Stimulated activated naive B cell treated with anti-CD40 and anti-IgM and Interleukin-4, amounts not matched to agents 10 μg/mL and 1 μg/mL and 100 μg/mL, for 72 hours (primary cell): ENCODE measurements at places on chromosomes 7 and 10.

- DNase-seq, result no peak
Observed at GRCh38 chr7:44062180-44062902, 3.0 kb downstream of the PGAM2 start.

- DNase-seq, result no peak
Observed at GRCh38 chr7:29483219-29484104, 80.2 kb upstream of the PRR15 start.

GRCh38 chr7:35015346-35015859 lies 21.9 kb downstream of the DPY19L1 start:
- DNase-seq, result no peak

- no peak for DNase-seq
Observed at GRCh38 chr10:82910301-82910700, 1035.3 kb downstream of the NRG3 start.

DNA sequence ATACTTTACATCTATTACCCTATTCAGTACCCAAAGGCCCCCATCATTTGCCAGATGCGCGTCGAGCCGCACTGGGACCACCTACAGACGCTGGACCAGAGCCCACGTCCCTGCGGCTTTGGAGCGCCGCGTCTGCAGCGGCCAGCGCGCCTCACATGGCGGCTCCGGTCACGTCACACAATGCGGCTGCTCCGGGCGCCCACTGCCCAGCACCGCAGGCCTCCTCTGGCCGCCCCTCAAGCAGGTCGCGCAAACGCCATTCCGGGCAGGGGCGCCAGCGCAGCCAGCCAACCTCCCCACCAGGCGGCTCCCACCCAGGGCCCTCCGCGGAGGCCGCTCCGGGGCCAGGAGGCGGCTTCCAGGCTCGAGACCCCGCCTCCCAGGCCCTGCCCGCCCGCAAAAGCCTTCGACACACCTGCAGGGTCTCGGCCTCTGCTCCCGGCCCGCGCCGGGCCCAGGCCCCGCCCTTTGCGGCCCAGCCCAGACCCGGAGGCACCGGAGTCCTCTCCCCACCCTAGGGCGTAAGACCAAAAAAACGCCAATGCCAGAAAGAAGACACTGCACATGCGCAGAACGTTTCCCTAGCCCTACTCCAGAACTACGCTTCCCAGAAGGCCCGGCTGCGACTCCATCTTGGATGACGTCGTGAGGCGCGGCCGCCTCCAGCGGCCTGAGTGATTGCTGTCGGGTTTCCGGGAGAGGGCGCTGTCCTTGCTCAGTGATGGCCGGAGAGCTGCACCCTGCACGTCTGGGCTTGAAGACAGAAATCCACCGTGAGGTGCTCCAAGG lies at the start of gene ZNF25:
TSS of gene ZNF25 (minus strand) at position 557 of the 789 bp plus-strand sequence. CDS start 4,925 bp downstream, outside the sequence.
- DNase-seq, result peak; percentile 98

DNA sequence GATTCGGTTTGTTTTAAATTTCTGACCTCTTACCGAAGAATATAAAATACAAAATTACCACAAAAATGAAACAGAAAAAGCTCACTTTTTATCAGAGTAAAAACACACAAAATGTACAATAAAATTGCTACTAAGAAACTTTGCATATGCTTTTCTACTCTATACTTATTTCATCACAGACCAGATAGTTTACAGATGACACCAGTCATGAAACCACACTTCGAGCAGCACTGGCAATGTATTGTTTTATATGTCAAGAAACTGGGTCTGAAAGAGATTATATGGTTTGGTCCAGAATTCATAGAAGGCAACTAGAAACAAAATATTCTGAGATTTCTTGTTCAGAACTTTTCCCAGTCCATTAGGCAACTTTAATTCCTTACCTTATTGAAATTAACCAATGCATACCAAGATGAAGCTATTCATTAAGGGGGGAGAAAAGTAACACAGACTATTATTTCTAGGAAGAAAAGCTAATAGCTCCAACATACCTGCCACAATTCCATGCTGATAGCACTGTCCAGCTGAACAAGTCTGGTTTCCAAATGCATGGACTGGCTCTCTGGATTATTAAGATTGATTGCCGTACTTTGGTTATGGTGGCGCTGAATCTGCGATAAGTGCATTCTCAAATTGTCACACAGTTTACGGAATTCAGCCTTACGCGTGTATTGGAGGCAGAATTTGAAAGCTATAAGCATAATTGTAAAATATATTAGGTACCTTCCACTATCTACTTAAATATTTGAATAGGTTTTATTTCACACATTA lies 10.0 kb downstream of the EIF3A start:
- DNase-seq, result no peak

GRCh38 chr7:99498546-99498944 lies 1.5 kb downstream of the ZNF394 start:
- DNase-seq, result no peak

DNA sequence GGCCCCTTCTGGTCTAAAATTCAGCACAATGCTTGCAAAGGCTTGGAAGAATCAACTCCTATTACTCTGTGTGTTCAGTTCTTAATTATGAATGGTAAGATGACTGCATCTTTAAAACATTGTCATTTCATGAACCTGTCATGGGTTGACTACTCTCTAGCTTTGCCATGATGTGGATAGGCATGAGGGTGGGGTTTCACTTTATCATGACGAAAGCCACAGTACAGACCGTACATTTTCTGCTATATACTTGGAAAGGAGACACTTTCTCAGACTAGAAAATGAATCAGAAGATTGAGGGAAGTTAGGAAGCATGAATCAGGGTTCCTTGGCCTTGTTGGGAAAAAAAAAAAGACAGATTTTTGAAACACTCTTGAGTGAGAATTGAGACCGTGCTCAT lies 19.7 kb upstream of the MSRB2 start:
- no peak for DNase-seq

- peak; percentile 59 for DNase-seq
Observed at GRCh38 chr10:2700626-2701305, 366.6 kb upstream of the PFKP start.

GRCh38 chr10:8726084-8726778 lies 671.7 kb downstream of the GATA3 start:
- no peak for DNase-seq

DNA sequence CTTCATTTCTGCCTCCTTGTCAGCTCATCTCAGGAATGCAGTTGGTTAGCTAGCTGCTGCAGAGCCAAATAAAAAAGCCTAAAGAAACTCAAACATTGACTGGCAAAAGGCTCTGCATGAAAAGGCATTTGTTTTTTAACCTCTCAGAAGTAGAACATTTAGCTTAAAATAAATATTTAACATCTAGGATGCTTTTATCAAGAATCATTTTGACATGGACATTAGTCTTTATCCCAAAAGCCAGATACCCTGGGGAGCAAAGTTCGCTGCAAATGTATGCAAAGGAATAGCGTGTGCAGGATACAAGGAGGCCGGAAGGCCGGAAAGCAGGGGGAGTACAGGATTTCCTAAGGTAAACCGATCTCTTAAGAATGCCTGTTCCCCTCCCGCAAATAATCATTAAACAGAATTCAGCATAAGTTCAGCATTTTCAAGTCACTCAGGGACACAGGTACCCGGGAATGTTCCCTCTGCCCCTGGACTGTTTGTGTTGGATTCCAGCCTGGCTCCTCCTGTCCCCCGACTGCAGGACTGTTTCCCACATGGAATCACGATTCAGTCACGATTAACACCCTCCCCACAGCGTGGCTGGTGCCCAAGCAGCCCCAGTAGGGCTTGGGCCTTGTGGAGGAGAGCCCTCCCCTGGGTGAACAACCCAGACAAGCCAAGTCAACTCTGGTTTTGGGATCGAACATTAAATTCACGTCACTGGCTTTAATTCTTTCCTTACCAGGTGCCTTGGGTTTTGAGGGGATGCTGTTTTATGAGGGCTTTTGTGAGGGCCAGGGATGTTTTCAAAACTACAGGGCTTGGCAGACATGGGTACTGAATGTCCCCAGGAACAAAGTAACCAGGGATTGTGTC lies 97.8 kb downstream of the HIPK2 start:
- no peak for DNase-seq

DNA sequence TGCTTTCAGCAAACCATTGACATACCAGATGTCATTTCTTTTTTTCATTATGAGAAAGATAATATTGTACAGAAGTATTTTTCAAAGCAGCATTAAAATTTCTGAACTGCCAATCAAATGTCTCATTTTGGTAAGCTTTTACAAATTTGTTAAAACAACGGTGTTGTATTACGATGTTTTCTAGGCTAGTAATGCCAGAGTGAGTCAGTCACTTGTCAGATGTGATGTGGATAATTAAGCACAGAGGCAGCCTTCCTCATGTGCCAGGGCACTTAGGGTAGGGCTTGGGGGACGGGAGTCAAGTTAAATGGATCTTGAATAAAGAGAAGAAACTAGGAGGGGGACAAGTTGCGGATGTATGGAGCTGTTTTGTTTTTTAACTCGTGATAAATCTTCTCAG lies 10.1 kb downstream of the PSTK start:
- DNase-seq, result no peak

DNA sequence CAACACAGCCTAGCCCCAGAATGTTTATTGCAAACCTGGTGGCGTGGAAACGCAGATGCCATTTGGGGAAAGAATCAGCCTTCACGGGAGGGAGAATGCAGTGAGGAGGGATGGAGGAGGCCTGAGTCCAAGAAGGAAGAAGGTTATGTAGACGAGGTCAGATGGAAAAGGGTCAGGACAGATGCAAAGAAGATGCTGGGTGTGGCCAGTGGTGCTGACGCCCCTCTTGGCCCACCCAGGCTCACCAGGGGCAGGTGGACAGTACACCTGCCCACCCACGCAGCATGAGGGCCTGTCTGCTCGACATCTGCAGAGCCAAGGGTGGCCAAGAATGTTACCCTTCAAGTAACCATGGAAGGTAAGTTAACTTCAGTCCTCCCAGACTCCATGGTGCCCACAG lies 40.5 kb downstream of the OAT start:
- no peak for DNase-seq

DNA sequence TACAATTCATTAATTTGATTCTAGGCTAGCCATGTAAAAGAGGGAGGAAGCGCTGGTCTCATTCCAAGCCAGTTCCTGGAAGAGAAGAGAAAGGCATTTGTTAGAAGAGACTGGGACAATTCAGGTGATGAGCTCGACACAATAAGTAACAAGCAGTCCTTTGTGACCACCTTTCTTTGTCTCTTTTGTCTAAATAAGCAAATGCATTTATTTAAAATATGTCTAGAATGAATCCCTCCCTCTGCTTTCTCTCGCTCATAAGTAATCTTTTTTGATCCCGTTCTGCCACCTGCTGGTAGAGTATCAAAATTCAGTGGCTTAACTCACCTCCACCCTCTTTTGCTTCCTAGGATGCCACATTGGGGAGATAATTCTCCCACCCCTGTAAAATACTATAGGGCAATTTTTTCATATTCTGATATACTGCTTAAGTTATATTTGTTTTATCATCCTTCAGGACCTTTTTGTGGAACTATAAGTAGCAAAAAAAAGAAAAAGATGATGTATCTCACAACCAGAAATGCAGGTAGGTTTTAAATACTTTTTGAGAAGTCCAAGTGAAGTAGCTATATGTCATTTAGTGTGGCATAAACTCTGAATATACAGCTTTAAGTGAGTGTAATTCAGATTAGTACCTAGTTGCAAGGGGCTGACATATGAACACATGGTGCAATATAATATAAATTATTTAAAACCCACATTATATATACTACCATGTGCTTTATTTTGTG lies 91.5 kb downstream of the GSDME start:
- DNase-seq, result peak; percentile 13

DNA sequence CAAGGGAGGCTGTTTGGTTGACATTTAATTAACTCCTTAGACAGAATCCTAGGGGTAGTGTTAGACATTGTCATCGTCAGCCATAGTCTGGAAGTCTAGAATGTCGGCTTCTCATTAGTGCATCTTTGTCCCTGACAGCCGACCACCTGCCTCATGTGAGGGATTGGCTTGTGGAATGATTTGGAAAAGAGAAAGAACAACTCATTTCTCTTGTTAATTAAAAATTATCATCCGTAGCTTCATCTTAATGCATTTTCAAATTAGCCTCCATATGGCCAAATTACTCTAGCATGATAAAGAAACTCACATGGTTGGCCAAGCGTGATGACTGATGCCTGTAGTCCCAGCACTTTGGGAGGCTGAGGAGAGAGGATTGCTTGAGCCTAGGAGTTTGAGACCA lies 97.7 kb upstream of the PARD3 start:
- no peak for DNase-seq

DNA sequence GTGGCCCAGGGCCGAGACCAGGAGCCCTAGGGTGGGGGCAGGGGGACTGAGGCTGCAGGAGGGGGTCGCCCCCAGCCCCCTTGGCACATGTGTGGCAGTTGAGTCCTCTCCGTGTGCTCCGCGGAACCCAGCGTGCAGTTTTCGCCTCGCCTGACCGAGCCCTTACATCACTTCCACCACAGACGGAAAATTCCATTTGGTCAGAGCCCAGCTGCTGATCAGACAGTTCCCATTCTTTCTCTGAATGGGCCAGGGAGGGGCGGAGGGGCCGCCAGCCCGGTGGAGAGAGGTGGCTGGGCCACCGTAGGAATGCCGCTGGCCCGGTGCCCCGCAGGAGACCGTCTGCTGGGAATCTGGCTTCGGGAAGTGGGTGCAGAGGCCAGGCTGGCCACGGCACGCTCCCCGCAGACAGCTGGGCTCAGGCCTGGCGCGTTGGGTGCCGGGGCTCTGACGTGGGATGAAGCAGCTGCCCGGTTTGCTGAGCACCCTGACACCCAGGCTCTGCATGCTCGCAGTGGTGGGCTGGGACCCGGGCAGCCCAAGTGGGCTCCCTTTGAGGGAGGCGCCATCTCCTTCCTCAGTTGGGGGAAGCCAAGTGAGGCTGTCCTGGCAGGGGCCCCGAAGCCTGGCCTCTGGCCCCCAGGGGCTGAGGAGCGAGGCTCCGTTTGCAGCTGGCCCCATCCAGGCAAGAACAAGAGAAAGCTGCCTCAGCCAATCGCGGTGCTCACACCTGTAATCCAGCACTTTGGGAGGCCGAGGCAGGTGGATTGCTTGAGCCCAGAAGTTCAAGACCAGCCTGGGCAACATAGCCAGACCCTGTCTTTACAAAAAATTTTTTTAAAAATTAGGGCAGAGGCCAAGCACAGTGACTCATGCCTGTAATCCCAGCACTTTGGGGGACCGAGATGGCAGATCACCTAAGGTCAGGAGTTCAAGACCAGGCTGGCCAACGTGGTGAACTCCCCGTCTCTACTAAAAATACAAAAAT lies 9.9 kb downstream of the TTYH3 start:
- peak; percentile 78 for DNase-seq

- DNase-seq, result no peak
Observed at GRCh38 chr10:125852487-125852886, 28.6 kb downstream of the DHX32 start.
